ENCODE measurements at places on chromosomes 16 and 17. TPM values are rescaled to one million over a fixed set of nuclear protein-coding genes. Genes with fewer than 3 reads are reported as not detected.

The TEKT1 gene
- 2.5 TPM for total RNA-seq

The KRTAP4-3 gene
- total RNA-seq, result not detected

DNA sequence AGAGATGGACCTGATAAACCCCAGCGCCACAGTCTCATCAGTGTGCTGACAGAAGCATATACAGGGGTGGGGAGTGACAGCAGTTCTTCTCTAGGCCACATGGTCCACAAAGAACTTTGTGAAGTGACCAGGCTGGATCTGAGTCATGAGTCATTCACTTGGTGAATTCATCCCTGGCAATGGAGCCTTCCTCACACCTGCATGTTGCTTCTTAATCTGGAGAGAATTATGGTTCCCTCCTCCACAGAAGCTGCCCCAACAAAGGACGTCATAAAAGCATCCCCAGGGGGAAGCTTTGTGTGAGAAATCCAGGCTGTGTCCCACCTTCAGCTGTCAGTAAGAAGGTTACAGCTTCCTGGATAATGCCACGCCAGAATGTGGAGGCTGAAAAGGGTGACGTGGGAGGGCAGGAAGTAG is 215.6 kb upstream of the MAF start:
- H3K4me1 ChIP-seq, result no peaks in the 10 kb centered on the region
- no peak overlapping the region for H3K27ac ChIP-seq
- DNase-seq, result no peak
- no peaks in the 10 kb centered on the region for H3K27me3 ChIP-seq
- H3K4me3 ChIP-seq, result no peak overlapping the region
- no peaks in the 10 kb centered on the region for H3K36me3 ChIP-seq

DNA sequence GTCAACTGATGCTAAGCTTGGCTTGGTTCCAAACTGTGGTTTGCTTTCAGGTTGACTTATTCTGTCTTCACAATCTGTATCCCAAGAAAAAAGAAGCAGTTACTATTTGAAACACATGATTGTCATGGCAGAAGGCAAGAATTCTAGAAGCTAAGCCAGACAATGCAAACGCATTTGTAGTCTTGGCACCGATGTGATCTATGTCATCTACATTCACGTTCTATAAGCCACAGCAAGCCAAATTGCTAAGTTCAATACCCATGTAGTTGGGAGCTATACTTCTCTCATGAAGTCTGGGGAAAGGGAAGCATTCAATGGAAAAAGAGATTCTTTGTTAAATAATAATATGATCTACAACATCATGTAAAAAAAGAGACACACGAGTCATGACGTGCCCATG is 18.3 kb upstream of the KIF2B start:
- H3K4me3 ChIP-seq, result no peak overlapping the region
- DNase-seq, result no peak
- no peaks in the 10 kb centered on the region for H3K36me3 ChIP-seq

- DNase-seq, result no peak
- H3K4me1 ChIP-seq, result no peaks in the 10 kb centered on the region
- no peak overlapping the region for H3K27ac ChIP-seq
- no peaks in the 10 kb centered on the region for H3K27me3 ChIP-seq
Measured at GRCh38 chr17:78824240-78824639, 16.4 kb downstream of the USP36 start.

DNA sequence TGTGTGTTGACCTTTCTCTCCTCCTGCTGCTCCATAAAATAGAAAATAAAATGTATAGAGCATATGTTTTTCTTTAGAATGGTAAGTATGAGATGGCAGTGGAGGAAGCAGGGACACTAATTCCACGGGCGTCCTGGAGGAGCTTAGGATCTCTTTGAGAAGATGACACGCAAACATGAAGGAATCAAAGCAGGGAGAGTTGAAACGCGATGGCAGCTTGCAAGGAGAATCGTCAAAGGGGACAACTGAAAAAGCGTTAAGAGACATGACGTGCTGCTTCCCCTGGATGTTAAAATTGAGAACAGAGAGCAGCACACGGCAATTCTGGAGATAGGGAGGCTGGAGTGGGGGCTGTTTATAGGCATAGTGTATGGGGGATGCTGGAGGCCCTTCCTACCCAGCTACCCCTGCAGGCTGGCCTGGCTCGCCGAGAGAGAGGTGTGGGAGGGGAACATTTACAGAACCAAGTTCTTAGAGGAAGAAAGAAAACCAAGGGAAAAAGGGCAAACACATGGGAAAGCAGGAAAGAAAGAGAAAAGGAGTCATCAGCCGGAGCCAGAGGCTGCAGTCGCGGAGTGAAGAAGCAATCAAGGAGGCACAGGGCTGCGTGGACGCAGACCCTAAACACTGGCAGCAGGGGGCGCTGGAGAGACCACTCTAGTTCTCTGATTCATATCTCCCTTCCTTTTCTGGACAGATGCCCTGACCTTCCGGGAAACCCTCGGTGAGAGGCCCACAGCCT is 55.8 kb downstream of the MYH13 start:
- no peak overlapping the region for H3K27ac ChIP-seq
- no peak for DNase-seq
- H3K4me3 ChIP-seq, result no peak overlapping the region
- no peaks in the 10 kb centered on the region for H3K36me3 ChIP-seq
- H3K27me3 ChIP-seq, result no peaks in the 10 kb centered on the region
- no peaks in the 10 kb centered on the region for H3K4me1 ChIP-seq
